ENCODE measurements at places on chromosomes 6 and 20.

- no peak for DNase-seq
Observed at GRCh38 chr6:36947570-36948351, 6.8 kb upstream of the PI16 start.

DNA sequence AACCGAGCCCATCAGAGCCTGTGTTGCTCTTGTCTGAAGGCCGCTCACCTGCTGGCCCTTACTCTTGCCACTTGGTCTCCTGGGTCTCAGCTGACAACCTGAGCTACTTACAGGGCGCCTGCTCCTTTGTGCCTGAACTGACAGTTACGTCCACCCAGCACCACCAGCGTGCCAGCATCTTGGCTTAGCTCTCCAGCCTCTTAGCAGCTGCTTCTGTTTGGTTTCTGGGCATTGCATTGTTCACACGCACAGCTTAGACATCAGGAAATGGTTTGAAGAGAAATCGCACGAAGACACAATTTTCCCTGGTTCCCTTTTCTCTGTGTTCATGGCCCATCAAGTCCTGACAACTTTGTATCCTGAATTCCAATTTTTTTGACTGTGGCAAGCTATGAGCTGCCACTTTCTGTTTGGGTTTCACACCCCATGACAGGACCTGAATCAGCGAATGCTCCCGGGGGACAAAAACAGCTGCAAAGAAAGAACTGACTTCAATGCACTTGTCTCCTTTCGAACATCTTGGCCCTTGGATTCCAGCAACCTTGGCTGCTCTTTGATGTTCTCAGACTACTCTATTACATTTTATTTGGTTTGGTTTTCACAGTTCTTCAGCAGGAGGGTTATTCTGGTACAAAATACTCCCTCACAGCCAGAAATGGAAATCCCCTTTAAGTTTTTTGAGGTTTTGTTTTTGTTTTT, 45.2 kb upstream of the LY86 start:
- no peak for DNase-seq

- DNase-seq = no peak
Observed at GRCh38 chr6:106360989-106361430, 493 bp downstream of the CRYBG1 start.

- DNase-seq = no peak
Observed at GRCh38 chr6:119463081-119463626, 113.6 kb upstream of the MAN1A1 start.

DNA sequence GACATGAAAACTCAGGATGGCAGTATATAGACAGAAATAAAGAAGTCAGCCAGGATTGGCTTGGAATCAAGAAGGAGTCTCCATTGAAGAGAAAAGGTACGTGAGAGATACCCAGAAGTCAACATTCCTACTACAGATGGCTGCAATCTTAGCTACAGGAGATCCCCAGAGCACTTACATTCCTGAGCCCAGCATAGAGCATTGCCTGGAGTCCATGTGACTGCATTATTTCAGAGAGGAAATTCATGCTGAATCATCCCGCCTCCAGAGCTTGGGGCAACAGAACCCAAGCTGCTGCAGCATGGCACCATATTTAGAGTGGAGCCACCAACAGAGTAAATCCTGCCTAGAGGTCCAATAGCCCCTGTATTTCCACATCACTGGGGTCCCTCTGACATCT, 125.0 kb upstream of the GRIK2 start:
- no peak for DNase-seq

DNA sequence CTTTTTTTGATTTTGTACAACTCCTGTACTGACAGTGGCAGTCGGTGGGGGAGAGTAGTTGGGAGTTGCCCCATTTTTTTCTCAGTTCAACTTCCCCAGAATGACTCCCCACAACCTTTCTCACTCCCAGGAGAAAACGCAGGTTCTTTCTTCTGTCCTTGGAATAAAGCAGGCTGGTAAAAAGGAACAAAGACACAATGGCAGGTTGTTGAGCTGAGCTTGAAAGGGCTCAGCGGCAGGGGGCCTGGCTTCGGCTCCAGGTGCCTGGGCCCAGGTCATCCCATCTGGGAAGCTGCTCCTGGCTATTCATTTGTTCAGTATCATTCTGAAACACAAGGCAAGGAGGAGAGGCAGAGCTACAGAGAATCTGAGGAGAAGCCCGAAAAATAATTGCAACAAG, 46.2 kb downstream of the PROKR2 start:
- no peak for DNase-seq

GRCh38 chr6:169858293-169858934, 107.0 kb downstream of the ERMARD start:
- no peak for DNase-seq

GRCh38 chr20:19449051-19449450, 236.6 kb downstream of the SLC24A3 start:
- DNase-seq = no peak

GRCh38 chr20:37282556-37282955, 6.9 kb upstream of the MANBAL start:
- no peak for DNase-seq

GRCh38 chr6:46134216-46134615, 4.4 kb downstream of the ENPP4 start:
- no peak for DNase-seq

DNA sequence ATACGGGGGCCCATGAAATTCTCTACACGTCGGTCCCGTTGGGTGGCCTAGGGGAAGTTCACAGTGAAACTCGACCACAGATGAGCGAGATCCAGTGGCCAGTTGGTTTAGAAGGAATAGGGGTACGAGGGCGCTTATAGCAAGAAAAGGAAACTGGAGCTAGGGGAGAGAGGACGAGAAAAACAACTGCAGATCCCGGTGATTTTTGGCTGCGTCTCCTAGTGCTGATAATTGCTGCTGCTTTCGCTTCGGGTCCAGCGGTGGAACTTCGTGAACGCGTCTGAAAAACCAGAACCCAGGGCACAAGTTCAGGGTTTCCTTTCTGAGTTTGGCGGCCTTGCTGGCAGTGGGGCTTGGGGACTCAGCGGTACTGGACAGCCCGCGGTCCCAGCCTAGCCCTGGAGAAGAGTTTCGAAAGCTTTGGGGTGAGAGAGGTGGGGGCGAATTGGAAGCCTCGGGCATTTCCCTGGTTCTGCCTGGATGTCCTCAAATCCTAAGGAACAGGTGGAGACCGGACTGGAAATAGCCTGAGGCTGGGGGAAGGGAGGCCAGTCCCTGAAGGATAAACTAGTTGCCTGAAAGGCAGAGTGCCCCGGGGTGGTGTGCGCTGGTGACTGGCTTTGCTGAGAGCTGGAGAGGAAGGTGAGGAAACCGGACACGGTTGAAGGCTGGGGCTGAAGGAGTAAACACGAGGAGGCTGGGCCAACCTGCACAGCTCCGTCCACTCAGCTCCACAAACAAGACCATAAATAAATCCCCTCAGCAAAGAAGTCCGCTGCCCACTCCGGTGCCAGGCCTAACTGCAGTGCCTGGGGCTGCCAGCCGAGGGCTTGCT, 793 bp downstream of the GMPR start:
- no peak for DNase-seq

DNA sequence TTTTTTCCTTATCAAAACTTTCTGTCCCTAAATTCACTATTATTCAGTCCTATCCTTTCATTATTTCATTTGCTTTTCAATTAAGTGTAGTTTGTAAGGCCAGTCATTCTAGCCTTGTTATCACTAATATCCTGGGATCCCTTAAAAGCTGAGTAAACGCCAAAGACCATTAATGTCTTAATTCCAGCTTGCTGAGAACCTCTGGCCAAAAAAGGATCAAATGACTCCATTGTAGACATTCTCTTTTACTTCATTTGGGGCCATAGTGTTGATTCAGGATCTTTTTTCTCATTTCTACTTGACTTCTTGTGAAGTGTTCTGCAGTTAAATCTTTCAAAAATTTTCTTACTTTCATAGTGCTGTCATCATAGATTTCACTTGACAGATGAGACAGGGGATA, 379.7 kb downstream of the LAMA2 start:
- no peak for DNase-seq

DNA sequence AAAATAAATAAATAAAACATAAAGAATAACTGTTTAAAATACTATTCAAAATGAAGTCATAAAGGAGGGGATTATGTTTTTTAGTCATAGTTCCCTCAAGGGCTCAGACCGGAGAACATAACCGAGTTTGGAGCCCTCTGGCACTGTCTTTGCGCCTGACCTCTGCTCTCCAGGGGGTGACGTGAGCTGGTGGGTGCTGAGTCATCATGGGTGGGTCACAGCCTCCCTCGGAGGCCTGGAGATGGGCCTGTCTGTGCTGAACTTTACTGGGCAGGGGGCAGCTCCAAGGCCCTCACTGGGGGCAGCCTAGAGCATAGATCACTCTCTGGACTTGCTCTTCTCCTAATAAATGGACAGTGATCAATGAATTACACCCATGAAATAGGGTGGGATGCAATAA, 3.1 kb upstream of the MAVS start:
- no peak for DNase-seq

GRCh38 chr6:108027594-108027993, 46.9 kb downstream of the OSTM1 start:
- DNase-seq = no peak

- DNase-seq = no peak
Observed at GRCh38 chr6:159100395-159101182, 55.8 kb upstream of the TAGAP start.

DNA sequence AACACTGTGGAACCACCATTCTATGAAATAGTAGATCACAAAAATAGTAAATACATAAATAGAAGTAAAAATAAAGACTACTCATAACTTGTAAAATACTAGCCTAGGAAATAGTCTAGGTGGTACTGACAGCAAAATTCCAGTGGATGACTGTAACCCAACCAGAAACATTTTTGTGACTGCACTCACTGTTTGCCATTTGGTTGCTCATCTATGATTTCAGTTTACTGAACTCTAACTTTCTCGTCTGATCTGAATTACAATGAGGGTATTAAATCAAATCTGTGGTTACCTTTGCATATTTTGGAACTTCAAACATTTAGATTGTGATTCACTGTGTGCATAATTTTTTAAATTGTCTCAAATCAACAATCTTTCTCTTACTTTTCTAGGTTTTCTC, 151.1 kb downstream of the KHDC1L start:
- DNase-seq = no peak

DNA sequence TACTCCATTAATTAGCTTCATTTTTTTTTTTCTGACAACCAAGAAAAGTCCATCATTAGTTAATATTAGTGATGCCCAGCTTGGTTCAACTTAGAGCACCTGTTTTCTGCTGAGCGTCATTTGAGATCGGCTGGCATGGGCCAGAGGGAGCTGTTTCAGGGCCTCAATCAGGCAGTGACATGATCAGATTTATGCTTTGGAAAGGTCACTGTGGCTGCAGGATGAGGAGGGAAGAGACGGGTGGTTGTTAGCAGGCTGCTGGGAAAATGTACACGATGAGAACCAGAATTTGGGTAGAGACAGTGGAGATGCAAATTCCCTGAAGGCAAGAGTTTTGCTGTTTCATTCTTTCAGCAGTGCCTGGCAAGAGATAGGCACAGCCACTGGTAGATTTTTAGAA, 4.4 kb upstream of the STX16 start:
- DNase-seq = no peak
